ENCODE measurements at places on chromosomes 3 and 15.

- no peak for DNase-seq
These were observed 21.6 kb downstream of the SNX33 start for GRCh38 chr15:75669191-75669878.

- DNase-seq: no peak
These were observed 23.0 kb downstream of the UBP1 start for GRCh38 chr3:33417066-33417673.

GRCh38 chr3:34183611-34184340, 385.3 kb downstream of the PDCD6IP start:
- DNase-seq: no peak

GRCh38 chr3:41987627-41988026, 25.7 kb upstream of the ULK4 start:
- DNase-seq: no peak

DNA sequence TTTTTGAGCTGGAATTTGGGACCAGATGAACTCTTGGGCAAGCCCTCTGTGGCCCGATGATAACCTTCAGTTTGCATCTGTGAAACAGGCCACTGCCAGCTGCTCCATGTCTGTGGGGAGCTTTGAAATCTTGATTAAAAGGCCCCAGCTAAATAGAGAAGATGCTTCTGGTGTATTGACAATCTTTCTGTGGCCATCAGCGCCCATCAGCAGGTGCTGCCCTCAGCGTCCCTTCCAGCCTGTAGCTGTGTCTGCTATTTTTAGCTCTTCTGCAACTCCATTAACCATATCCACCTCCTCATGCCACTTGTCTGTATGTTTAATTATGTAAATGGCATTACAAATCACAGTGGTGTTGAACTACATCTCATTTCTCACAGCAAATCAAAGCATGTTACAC, 54.0 kb downstream of the CHCHD6 start:
- DNase-seq: no peak

GRCh38 chr3:114005481-114005880, 50.8 kb downstream of the CCDC191 start:
- no peak for DNase-seq

DNA sequence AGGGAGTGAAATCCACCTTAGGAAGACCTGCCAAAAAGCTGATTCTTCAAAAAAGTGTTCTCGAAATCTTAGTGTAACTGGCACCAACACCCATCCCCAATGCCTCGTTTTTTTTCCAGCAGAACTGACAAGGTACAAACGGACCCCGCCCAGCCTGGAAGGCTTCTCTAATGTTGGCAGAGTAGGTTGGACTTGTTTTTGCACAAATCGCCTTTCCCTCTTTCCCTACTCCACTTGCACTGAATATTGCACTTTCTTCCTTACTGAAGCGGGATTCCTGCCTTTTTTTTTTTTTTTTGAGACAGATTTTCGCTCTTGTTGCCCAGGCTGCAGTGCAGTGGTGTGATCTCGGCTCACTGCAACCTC, 544 bp upstream of the TIMMDC1 start:
- peak; percentile 4 for DNase-seq

DNA sequence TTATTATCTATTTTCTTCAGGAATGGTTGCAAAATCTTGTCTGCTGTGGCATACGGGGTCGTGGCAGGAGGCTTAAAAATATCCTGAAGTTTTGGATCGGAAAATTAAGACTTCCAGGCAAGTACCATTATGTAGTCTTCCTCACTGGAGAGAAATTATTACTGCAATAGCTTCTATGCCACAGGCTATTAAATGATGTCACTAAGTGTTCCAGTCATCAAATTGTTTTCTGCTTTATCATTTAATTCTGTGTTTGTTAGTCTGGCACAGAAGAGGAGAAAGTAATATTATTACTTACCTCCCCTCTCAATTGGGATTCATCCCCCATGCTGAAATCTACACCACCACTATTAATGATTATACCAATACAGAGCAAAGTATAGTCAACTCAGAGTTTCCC, 378.2 kb upstream of the ALCAM start:
- no peak for DNase-seq

DNA sequence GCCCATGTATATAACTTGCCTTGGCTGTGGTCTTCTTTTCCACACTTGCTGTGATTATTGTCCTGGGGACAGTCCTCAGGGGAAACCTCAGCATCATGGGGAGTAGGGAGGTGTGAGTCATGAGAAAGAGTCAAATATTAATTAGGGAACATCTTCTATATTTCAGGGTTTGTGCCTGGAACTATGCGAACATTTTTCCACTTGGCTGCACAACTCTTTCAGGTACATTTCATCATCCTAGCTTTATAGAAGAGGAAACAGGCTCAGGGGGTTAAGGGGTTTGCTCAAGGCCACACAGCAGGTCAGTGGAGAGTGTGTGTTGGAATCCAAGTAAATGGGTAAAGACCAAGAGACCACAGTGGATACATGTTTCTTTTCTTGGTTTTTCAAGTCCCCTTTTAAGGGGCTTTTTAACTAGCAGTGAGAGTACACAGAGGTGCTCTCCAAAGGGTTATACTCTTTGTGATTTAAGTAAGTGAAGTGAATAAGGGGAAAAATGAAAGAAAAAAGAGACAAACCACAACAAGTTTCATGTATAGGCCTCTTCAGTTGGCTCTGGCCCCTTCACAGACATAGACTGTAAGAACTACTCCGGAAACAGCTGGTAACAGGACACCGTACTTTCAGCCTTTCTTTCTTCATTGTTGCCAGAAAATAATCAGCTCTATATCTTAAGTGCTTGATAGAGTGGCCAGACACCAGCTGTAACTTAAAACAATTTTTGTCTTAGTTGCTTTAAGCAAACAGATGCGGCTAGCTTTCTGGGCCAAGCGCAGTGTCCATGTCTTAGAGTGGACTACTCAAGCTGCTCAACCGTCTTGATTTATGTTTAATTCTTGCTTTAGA, 64.6 kb downstream of the EEFSEC start:
- DNase-seq: no peak

DNA sequence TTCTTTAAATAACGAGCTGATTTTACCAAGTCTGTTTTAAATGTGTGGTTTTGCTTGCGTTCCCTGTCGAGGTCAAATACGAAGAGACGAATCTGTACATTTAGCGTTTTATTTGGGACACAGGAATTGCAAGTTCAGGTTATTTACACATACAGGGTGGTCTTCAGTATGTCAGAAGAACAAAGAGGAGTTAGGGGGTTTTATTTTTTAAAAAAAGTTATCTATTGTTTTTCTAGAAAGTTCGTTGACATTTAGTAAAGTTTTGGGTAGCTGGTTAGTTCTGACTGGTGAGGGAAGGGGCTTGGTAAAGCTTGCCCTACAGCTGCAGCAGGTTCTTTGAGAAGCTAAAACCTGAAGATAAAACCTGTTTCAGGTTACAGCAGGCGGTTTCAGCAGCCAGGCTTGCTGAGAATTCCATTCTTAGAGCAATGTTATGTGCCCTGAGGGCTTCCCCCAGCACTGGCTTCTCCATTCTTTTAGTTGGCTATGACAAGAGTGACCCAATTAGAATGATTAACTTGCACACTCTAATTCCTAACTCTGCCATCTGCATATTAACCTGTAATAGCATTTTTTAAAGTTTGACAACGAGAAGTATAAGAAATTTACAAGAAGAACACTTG, 815 bp upstream of the ZNF280D start:
- DNase-seq: no peak

Measured in activated naive CD8-positive, alpha-beta T cell treated with anti-CD3 and anti-CD28 coated beads for 36 hours (primary cell).